ENCODE measurements at places on chromosomes 11 and 22.

- DNase-seq, result no peak
These were observed 92.1 kb downstream of the WNT11 start for GRCh38 chr11:76114238-76114637.

DNA sequence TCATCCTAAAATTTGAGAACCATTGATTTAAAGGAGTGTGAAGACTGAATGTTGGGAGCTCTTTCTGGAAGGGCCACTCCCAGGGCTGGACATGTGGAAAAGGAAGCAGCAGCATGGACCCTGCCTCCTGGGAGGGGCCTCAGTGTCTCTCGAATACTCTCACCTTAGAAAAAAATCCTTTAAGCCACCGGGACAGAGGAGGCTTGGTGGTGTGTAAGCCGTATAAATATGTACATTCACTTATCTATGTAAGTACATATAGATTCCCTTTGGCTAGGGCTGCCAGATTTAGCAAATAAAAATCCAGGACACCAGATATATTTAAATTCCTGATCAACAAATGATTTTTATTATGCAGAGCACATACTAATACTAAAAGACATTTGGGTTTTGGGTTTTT lies 17.6 kb downstream of the NTM start:
- no peak for DNase-seq

GRCh38 chr11:22546746-22547145 lies 78.9 kb downstream of the FANCF start:
- no peak for DNase-seq

DNA sequence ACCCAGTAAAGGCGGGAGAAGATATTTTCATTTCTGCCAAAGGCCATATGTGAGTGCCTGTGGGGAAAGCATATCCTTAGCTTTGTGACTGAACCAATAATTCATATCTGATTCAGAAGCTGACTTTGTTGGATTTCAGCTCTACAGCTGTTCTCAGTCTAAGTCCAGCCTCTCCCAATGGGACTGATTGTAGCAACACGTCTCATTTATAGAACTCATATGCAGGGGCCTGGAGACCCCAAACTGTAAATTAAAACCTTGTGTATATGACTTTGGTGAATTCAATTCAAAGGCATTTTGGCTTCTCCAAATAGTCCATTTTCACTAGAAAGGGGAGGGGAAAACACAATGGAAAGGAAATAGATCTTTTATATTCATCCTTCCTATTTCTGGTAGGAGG lies 250.4 kb upstream of the SORL1-AS1 start:
- DNase-seq, result no peak

DNA sequence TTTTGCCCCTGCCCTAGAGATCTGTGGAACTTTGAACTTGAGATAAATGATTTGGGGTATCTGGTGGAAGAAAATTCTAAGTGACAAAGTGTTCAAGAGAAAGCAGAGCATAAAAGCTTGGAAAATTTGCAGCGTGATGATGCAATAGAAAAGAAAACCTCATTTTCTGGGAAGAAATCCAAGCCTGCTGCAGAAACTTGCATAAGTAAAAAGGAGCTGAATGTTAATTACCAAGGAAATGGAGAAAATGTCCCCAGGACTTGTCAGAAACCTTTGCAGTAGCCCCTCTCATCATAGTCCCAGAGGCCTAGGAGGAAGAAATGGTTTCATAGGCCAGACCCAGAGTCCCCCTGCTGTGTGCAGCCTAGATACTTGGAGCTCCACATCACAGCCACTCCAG lies 686.9 kb downstream of the FAM181B start:
- no peak for DNase-seq

DNA sequence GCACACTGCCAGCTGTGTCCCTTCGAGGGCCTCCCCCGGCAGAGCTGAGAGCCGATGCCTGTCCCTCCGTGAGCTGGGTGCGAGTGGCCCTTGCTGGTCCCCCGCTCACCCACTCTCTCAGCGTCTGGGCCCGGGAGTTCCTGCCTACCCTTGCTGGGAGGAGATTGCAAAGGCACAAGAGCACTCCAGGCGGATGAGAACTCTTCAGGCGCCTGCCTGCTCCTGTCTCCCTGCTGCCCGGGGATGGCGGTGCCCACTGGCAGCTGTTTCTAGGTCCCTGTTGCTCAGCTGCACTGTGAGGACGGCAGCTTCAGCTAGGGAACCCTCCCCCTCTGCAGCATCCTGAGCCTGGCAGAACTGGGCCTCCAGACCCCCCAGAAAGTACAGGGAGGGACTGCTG lies 61.1 kb downstream of the FLRT1 start:
- DNase-seq, result no peak

DNA sequence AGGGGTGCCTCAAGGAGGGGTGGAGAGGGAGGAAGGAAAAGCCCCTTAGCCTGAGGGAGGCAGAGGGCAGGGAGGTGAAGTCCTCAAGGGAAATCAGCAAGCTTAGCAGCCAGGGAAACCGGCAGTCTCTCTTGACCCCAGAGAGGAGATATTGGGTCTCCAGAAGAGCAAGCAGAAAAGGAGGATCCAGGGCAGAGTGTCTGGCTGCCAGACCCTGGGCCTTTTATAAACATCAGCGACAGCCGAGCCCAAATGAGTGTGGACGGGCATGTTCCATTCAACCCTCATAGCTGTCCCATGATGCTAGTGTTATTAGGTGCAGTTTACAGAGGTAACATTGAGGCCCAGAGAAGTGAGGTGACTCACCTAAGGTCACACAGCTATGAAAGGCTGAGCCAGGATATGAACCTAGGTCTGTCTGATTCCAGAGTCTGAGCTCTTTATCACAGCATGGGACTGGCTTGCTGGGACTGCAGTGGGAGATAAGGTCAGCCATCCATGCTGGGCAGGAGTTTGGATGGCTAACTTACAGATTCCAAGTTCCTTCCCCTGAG lies 9.3 kb downstream of the PRDM11 start:
- no peak for DNase-seq

DNA sequence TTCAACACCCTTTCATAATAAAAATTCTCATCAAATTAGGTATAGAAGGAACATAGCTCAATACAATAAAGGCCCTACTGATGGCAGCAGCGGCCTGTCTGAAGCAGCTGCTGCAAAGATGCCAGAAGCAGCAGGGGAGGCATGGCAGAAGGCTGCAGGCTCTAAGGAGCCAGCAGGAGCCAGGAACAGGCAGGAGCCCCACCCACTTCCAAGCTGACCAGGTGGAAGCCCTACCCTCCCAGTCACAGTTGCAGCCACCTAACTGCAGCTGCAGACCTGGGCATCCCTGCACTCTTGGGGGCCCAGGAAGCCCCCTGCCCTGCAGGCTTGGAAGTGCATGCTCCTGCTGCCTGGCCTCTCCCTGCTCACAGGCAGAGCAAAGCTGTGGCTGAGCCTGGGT lies 18.2 kb upstream of the OR6A2 start:
- no peak for DNase-seq

DNA sequence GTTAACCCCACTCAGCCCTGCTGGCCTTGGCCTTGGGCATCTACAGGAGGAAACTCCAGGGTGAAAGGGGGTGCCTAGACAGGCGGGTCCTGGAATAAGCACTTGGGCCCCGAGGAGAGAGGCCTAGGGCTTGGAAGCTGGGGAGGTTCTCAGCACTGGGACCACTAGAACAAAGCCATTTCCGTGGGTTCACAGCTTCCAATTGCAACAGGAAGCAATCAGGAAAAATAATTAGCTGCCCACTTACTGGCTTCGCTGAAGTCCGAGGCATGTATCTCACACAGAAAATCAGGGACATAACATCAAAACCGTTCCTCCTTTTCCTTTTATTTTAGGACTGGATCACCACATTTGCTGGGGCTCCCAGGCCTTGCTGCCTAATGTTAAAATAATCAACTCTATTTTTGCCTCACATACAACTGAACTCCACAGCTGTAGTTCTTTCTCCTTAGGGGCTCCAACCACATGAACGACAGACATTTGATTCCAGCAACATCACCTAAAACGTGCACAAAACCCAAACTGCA lies 161.1 kb upstream of the GRK3 start:
- DNase-seq, result no peak

GRCh38 chr11:87013912-87014825 lies 23.6 kb upstream of the TMEM135 start:
- DNase-seq, result no peak

DNA sequence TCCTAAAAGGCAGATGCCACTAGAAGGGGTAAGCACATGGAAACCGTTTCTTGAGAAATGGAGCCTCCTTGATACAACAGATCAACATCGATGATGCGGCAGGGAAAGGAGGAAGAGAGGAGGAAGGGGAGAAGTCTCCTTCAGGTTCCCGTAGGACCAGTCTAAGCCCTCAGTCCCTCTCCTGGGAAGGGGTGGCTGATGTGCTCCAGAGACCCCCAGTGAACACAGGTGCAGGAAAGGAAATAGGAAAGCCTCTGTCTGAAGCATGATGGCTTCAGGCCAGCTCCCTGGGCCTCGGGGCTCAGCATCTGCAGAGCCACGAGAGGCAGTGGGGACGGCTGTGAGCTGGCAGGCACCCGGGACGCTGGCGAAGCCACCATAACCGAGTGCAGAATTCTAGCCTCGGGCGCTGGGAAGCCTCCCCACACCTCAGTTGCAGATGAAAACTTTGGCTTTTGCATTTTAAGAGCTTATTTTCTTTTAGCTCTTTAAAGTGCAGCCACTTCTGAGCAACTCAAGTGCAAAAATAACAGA lies 1.8 kb downstream of the SPATA19 start:
- DNase-seq, result no peak

- no peak for DNase-seq
These were observed 9.5 kb downstream of the MYEOV start for GRCh38 chr11:69303427-69303826.

DNA sequence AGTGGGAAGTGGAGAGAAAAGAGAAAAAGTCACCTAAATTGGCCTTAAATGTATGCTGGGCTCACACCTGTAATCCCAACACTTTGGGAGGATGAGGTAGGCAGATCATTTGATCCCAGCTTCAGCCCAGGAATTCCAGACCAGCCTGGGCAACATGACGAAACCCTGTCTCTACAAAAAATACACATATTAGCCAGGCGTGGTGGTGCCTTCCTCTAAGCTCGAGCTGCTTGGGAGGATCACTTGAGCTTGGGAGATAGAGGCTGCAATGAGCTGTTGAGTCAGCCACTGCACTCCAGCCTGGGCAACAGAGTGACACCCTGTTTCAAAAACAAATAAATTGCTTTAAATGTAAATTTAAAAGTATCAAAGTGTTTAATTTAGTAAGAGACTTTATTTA lies 3.9 kb downstream of the CBL start:
- no peak for DNase-seq

GRCh38 chr11:115710426-115710825 lies 206.2 kb upstream of the CADM1 start:
- DNase-seq, result no peak

DNA sequence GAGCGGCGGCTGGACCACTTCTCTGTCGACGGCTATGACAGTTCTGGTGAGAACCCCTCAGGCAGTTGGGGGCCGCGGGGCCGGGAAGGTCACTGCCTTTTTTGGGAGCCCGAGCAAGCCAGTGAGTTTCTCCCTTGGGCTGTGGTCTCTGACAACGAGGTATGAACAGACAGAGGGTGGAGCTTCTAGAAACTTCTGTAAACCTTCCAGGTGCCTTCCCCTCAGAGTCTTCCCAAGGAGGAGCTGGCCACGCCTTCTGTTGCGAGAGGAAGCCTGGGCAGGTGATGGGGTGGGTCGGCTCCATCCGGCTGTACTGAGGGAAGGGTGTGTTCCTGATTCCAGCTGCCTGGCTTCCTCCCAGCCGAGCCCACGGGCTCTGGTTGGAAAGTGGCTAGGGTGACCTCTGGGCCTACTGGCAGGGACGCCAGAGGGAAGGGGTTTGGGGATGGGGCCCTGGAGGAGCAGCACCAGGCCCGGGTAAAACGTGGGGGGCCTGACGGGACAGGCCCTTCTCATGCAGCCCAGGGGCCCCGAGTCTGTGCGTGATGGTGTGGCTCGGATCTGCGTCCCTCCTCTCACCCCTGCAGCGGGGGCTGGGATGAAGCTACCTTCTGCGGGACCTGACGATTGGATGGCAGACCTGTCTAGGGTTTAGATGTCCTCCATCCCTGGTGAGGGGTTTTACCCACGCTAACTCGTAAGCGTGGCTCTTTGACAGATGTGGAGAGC lies 110.8 kb downstream of the KCNQ1OT1 start:
- no peak for DNase-seq

DNA sequence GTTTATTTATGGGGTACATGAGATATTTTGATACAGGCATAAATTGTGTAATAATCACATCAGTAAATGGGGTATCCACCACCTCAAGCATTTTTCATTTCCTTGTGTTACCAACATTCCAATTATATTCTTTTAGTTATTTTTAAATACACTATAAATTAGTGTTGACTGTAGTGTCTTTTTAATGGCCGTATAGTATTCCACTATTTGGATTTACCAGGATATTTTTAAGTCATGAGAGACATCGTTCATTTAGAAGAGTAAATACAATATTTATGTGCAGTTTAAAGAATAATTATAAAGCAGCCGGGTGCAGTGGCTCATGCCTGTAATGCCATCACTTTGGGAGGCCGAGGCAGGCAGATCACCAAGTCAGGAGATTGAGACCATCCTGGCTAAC lies 6.2 kb upstream of the SPI1 start:
- DNase-seq, result no peak

- DNase-seq, result no peak
These were observed 15.9 kb upstream of the FGF3 start for GRCh38 chr11:69834811-69835800.

GRCh38 chr22:31605851-31606585 lies 56.0 kb downstream of the PISD start:
- no peak for DNase-seq

- no peak for DNase-seq
These were observed 34.8 kb downstream of the SLC22A9 start for GRCh38 chr11:63404161-63404935.

- no peak for DNase-seq
These were observed 2.5 kb downstream of the PCSK7 start for GRCh38 chr11:117229411-117229810.

DNA sequence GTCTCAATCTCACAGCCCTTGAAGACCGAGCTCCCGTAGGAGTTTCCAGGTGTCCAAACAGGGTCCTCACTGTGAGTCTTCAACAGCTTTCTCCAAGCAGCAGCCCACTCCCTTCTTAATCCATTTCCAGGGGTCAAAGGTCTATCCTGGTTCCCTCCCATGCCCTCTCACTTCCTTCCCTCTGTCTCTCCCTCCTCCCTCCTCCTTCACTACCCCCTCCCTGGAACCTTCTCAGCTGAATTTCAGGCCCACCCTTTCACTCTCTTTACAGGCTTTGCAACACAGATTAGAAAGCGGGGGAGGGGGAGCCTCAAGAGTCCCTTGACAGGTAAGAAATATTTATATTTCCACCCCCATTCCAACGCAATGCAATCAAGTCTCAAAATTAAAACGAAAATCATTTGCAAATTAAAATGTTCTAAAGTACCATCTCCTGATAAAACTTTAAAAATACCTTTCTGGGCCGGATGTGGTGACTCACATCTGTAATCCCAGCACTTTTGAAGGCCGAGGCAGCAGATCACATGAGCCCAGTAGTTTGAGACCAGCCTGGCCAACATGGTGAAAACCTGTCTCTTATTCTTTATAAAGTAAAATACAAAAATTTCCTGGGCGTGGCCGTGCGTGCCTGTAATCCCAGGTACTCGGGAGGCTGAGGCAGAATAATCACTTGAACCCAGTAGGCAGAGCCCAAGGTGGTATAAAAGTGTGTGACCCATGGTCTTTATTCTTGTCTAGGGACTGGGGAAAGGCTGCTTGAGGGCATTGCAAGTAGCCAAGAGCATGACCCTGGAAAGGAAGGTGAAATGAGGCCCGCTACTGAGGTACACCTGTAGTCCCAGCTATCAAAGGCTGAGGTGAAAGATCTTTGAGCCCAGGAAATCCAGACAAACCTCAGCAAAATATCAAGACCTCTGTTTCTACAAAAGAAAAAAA lies 865 bp upstream of the ZNF280A start:
- DNase-seq, result no peak

- DNase-seq, result no peak
These were observed 1.2 kb downstream of the LIF start for GRCh38 chr22:30245181-30245984.

Measured in effector CD4-positive, alpha-beta T cell (primary cell).